Stimulated activated effector memory CD8-positive, alpha-beta T cell treated with anti-CD3 and anti-CD28 coated beads, Interleukin-12 subunit alpha, Interleukin-12 subunit beta, amount 100 ng/mL, for 72 hours (primary cell): ENCODE measurements at places on chromosomes 5 and 9.

DNA sequence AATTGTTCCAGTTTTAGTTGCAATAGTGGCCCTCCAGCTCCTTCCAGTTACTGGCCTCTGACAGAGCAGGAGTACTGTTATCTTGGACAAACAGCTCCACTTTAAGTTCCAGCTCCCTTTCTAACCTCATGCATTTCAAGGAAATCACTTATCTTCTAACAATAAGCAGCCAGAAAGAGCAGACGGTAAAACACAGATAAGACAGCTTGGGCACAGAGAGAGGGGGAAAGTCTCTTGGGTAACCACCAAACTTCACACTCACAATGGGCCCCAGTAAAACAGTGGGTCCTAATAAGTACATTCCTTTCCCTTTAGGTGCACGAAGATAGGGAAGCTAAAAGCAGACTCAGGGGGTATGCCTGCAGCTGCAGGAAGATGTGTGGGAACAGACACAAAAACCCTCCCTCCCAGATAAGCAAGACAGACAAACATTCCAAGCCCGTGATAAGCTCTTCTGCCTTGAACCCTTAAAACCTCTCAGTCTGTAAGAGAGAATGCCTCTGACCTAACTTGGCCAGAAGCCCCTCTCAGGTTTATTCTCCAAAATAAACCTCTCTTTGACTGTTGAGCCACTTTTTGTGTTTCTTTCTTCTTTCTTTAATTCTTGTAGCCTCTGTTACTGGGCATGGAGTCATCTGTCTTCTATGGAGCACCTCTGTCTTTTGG lies 30.8 kb downstream of the OR1J1 start:
- DNase-seq, result no peak

- DNase-seq, result no peak
These were observed 34.0 kb downstream of the ADAM19 start for GRCh38 chr5:157541447-157542118.

DNA sequence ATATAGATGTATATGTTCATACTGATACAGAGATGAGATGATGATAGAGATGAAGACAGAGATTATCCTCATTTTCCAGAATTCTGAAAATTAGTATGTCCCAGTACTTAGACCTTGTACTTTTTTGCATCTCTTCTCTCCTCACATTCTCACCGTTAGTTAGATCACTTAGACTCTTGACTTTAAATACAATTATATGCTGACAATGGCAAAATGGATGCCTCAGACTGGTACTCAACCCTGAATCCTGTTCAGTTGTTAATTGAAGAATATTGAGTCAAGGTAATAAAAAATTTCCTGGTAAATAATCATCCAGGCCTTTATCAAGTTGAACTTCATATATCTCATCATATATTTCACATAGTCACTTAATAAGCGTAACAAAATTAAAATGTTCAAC lies 505.4 kb downstream of the EFNA5 start:
- no peak for DNase-seq

GRCh38 chr5:2902742-2903297 lies 151.3 kb upstream of the IRX2 start:
- DNase-seq, result no peak

- no peak for DNase-seq
These were observed 358.2 kb downstream of the MTRR start for GRCh38 chr5:8227112-8227511.

DNA sequence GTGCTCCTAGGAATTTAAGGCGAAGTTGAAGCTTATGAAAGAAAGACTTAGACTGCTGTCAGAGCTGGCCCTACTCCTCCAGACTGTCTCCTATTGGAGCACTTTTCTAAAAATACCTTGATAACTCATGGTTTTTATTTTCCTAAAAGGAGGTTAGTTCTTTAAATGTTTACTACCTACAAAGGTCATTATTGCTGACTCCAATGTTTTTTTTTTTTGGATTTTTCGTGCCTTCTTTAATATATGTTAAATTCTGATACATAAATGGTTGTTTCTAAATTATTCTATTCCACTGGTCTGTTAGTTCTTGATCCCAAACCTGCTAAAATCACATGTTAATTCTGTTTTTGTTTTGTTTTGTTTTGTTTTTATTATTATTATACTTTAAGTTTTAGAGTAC lies 227.6 kb upstream of the FTMT start:
- no peak for DNase-seq

DNA sequence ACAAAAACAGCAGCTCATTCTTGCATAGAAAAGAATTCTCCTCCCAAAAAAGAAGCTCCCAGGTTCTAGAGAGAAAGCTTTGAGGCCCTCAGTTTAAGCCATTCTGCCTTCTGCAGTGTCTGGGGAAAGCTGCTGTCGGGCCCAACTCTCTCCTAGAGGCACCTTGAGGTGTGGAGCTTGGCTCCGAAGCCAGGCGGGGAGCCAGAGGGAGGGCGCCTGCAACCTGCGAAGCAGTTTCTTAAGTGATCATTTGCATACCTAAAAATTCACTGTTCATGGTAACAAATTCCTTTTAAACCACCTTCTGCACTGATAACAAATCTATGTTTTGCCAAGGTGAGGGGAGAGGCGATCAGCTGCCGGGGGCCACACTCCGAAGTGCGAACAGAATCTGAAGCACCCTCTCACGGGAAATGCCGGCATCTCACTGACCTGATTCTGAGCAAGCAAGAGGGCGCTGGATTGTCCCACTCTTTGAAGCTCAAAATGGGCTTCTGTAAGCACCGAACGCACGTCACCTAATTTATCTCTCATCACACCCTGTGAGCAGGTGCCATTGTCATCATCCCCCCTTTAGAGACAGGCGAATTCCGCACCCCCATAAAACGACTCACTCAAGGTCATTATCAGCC lies 86.1 kb downstream of the GTF3C4 start:
- DNase-seq, result no peak

GRCh38 chr5:34523387-34523726 lies 132.8 kb upstream of the RAI14 start:
- DNase-seq, result no peak

DNA sequence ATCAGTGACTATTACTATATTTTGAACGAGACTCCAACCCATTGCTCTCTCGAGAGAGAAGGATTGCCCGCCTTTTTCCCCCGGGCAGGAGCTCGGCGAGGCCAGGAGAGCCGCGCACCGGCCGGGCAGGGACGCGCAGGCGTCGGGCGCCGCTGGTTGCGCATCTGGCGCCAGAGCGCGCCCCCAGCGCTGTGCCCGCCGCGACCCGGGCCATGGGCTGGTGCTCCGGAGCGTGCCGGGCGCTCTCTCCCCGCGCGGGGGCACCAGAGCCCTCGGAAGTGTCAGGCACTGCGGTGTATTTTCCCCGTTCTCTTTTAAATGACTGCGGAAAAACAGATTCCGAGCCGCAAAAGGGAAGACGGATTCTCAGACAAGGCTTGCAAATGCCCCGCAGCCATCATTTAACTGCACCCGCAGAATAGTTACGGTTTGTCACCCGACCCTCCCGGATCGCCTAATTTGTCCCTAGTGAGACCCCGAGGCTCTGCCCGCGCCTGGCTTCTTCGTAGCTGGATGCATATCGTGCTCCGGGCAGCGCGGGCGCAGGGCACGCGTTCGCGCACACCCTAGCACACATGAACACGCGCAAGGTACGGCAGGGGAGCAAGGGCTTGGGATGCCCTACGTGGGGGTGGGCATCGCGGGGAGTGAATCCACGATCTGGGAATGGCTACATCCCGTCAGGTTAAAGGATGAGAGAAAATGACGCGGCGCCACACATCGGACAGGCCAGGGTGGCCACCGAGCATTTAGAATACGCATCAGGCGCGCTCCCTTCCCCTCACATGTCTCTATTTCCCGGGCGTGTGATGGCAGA lies 1.1 kb upstream of the NTRK2 start:
- peak; percentile 5 for DNase-seq

GRCh38 chr5:134577022-134577795 lies 51.7 kb downstream of the JADE2 start:
- DNase-seq, result no peak

DNA sequence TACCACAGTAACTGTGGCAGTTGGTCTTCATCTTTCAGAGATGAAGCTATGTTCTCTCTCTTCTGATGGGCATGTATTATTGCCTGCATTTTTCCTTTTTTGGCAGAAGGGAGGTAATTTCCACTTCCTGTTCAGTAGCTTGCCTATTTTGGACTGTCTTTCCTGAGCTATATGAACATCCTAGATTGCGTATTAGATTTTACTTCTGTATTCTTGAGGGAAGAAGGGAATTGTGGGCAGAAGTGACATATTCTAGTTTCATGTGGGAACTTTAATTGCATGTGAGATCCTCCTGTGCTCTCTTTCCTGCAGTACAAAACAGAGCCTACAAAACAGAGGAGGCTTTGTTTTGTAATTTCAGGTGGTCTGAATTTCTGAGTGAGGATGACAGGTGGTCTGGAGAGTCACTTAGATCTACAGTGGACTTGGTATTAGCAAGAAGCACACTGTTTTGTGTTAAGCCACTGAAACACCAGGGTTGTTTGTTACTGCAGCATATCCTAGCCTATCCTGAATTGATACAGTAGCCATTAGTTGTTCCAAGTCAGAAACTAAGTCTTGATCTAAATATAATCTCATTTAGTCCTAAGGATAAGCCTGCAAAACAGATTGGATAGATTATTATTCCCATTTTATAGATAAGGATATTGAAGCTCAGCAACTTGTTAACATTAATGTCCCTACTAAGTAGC lies 68.1 kb downstream of the AOPEP start:
- no peak for DNase-seq

DNA sequence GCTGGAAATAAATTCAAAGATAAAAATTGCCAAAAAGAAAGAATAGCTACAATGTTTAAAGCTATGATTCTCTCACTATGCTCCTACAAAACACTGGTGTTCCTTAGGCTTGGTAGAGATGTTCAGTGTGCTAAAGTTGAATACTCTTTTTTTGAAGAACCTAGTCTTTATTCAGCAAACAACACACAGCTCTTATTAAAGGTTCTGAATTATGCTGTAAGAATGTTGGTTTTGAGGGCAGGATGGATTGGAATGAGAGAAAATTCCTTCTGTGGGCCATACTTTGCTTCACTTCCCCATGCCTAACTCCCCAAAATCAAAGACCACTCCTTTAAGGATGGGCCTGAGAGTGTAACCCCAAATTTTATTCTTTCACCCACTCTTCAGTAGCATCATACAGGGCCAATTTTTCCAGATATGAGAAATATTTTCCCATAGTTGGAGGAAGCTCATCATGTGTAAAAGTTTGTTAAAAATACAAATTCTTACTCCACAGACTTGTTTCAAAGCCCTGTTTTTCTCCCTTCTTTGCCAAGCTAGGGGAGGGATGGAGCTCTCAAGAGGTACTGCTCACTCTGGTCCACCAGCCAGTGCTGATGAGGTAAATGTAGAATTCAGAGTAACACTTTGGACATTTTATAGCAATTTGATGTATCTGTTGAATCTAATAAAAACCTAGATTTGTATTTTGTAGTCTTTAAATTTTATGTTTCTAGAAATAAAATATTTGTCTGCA lies 99.3 kb downstream of the GDNF start:
- no peak for DNase-seq

GRCh38 chr5:138805096-138805495 lies 51.9 kb downstream of the CTNNA1 start:
- DNase-seq, result no peak

GRCh38 chr5:1186351-1187233 lies 14.8 kb upstream of the SLC6A19 start:
- DNase-seq, result no peak

GRCh38 chr9:121294151-121294743 lies 26.3 kb downstream of the GSN start:
- DNase-seq, result no peak

- no peak for DNase-seq
These were observed 27.8 kb downstream of the ROPN1L start for GRCh38 chr5:10469253-10470050.

DNA sequence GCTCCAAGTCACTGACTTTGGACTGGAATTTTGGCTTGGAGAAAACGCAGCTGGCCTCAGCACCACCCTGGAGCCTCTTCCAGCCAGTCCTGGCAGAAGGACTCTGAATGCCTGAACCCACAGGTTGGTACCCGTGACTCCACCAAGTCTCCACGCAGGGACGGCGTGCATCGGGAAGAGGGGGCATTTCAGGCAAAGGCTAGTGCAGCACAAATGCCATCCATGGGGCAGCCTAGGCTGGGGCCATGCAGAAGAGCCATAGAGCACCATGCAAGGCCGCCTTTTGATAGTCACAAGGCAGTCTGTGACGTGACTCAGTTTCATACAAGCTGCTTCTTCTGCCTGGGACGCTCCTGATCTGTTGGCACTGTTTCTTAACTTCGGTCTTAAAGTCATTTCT lies 28.0 kb downstream of the GDNF start:
- DNase-seq, result no peak

GRCh38 chr9:21381448-21382339 lies 3.5 kb downstream of the IFNA2 start:
- DNase-seq, result no peak

DNA sequence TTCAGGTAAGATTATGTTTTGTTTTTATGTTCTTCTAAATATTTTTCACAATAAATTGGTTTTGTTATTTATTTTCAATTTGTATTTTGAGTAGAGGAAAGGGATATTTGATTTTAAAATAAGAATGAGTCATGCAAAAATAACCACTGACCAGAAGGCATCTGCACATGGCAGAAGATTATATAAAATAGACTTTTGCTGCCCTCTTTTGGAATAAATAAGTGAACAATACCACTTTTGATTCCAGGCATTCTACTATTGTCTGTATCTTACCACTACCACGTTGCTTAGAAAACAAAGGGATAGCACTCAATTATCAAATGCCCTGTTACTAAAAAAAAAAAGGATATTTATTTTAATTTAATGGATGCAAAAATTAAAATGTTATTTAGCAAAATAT lies 227.3 kb upstream of the ITGA1 start:
- no peak for DNase-seq

- DNase-seq, result no peak
These were observed 18.1 kb downstream of the ANKRD33B start for GRCh38 chr5:10581867-10582511.

DNA sequence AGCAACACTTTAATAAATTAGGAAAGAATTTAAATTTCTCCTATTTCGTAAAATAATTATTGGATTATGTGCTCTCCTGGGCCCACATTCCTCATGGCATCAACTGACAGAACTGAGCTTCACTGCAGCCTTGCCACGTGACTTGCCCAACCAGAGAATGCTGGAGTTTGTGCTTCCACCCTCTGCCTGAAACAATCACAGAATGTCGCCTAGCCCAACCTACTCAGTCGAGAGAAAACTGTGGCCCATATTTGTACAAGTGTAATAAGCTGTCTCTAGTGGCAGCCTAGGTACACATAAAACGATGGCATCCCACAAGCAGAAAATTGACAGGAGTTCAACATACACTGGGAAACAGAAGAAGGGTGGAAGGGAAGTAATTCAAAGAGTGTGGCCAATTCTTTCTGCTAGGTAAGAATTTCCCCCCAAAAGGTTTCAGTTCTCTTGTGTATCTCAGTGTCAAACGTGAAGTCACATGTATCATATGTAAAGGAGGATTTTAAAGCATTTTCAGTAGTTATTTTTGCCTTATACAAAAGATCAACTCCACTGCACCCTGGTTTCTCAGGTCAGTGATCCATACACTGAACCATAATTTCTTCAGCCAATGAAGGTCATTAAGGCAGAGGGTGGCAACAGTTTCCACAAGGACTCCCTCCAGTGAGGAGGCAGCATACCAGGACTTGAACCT lies 41.7 kb downstream of the ZNF608 start:
- DNase-seq, result no peak

GRCh38 chr5:85500869-85501268 lies 1116.2 kb upstream of the EDIL3 start:
- DNase-seq, result no peak

GRCh38 chr5:7927466-7928375 lies 58.8 kb downstream of the MTRR start:
- DNase-seq, result peak; percentile 56

- DNase-seq, result no peak
These were observed 7.5 kb downstream of the SYK start for GRCh38 chr9:90808890-90809685.

- DNase-seq, result no peak
These were observed 275.3 kb upstream of the IL12B start for GRCh38 chr5:159605585-159605984.
